Muscle of leg (tissue), 16 donors: ENCODE measurements at places on chromosomes 1 and 21.

DNA sequence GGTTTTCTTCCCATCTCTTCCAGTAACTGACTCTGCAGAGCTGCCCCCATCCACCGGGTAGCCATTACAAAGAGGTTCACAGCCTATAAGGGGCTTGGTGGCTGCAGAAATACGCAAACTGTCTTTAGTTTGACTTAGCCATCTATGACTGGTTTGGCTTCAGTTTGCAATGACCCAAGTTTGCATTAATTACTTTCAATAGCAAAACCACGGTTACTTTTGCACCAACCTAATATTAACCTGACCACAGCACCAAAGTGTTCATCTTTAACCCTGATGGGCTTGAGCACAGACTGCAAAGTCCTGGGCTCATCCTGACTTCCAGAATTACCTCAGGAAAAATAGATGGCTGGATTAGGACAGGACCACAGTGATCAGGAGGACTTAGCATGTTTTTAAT, 2.2 kb upstream of the HAO2 start:
- DNase-seq, result no peak

- DNase-seq, result no peak
These were observed 23.2 kb upstream of the H6PD start for GRCh38 chr1:9211291-9211811.

DNA sequence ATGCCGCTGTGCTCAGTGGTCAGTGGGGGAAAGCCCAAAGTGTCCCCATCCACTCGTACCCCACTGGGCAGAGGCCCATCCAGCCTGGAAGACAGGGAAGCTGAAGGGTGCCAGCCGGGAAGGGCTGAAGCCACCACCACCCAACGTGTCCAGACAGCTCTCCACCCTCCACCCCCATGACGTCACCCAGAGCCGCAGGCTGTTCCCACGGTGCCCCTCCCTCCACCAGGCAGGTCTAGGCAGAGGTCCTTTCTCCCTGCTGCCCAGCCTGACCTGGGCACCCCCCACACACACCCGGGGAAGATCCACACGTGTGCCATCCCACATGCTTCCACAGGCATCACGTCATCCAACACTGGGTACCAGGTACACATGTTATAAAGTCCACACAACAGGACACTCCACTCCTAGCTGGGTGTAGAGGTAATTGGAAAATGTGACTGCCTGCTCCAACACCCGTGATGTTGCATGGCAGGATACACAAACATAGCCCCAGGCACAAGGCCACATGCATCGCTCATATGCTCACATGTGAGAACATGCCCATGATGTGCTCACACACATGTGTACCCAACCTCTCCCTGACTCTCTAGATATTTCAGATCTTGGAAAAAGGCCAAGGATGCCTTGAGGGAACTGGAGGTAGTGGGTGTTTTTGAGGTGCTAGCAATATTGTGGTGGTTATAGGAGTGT, 5.1 kb upstream of the ARHGAP30 start:
- no peak for DNase-seq

- DNase-seq, result peak; percentile 87
These were observed 5.7 kb upstream of the TPRG1L start for GRCh38 chr1:3618881-3619671.

DNA sequence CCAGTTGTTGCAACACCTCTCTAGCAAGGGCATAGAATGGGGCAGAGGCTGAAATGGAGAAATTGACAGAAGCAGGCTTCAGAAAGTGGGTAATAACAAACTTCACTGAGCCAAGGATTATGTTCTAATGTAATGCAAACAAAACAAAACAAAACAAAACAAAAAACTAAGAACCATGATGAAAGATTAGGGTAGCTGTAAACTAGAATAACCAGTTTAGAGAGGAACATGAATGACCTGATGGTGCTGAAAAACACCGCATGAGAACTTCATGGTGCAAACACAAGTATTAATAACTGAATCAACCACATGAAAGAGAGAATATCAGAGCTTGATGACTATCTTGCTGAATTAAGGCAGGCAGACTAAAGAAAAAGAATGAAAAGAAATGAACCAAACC, 1707.7 kb downstream of the BRINP3 start:
- DNase-seq, result no peak

DNA sequence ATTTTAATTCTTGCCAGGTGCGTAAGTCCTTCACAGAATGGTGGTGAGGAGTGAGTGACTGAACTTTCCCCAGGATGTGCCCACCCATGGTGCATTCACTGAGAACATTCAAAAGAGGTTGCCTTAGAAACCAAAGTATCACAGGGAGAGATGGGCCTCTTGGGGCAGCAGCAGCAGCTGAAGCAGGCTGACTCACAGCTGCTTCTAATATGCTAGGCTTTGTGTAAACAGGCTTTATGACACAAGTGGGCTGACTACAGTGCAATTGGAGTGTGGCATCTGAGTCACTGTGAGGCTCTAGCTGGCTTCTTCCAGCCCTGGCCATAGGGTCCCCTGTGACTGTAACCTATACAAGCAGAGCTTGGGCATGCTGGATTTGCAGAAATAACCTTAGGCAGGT, 12.6 kb downstream of the PIGP start:
- DNase-seq, result peak; percentile 91

GRCh38 chr1:50978144-50978851, 8.3 kb downstream of the CDKN2C start:
- peak; percentile 62 for DNase-seq

GRCh38 chr1:180691322-180691913, 59.6 kb downstream of the XPR1 start:
- no peak for DNase-seq

GRCh38 chr21:21000591-21001175, 2.5 kb downstream of the NCAM2 start:
- no peak for DNase-seq

GRCh38 chr1:33446590-33446989, 15.7 kb upstream of the PHC2 start:
- DNase-seq, result no peak

GRCh38 chr1:231810415-231810814, 183.8 kb downstream of the DISC1 start:
- DNase-seq, result no peak

GRCh38 chr1:26046246-26047095, 553 bp upstream of the SLC30A2 start:
- DNase-seq, result no peak

- no peak for DNase-seq
These were observed 1363.2 kb upstream of the ADGRL4 start for GRCh38 chr1:80369780-80370179.

GRCh38 chr21:17753736-17754135, 65.4 kb downstream of the C21orf91 start:
- DNase-seq, result no peak

DNA sequence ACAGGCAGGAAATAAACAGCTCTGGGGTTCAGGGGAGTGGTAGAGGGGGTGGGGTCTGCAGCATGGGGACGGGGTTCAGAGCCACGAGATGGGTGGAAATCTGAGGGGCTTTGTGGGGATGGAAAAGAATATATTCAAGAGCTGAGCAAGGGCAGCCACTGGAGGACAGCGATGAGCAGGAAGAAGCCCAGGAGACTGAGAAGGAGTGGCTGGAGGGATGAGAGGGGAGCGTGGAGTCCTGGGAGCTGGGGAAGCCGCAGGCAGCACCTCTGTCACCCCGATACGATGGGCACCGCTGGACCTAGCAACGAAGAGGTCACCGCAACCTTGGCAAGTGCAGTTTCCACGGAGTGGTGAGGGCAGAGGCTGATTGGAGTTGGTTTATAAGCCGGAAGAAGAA, 10.0 kb upstream of the KCNAB2 start:
- DNase-seq, result no peak
